ENCODE measurements at places on chromosomes 13 and 19.

DNA sequence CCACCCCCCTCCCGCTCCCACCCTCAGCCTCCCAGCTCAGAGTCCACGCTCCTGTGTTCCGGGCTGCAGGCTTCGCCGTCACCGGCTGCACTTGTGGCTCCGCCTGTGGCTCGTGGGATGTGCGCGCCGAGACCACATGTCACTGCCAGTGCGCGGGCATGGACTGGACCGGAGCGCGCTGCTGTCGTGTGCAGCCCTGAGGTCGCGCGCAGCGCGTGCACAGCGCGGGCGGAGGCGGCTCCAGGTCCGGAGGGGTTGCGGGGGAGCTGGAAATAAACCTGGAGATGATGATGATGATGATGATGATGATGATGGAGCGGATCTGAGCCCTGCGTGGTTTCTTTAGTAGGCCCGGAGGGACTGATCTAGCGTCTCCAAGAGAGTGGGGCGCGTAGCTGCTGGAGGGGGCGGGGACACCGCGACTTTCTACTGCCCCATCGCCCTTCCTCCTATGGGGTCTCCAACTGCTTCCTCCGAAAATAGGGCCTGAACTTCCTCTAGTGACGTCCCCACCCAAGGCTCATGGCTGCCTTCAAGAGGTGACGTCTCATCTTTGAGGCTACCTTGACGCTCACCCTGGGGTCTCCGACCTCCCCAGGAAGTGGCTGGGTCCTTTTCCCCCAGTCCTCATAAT lies 1.4 kb downstream of the RETN start:
- no peak for DNase-seq

GRCh38 chr19:14142262-14143190 lies 6.1 kb upstream of the ASF1B start:
- no peak for DNase-seq

DNA sequence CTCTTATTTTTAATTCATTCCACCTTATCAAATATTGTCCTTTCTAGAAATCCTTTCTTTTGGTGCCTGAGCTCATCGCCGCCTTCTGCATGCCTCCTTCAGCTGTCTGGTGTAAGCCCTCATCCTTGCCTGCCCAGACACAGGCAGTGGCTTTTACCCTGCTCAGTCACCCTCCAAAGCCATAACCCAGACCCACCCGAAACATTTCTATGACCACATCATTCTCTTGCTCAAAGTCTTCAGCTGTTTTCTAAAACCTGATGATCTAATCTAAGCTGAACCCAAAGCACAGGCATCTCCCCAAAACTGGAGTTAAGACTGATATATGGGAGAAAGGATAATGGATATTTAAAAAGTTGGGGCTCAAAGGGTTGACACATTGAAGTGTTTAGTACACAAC lies 753.7 kb upstream of the SGCG start:
- no peak for DNase-seq

- no peak for DNase-seq
Measured at GRCh38 chr13:66914155-66914554, 316.0 kb downstream of the PCDH9 start.

- DNase-seq, result no peak
Measured at GRCh38 chr19:34666200-34666957, 10.6 kb downstream of the SCGB2B2 start.

DNA sequence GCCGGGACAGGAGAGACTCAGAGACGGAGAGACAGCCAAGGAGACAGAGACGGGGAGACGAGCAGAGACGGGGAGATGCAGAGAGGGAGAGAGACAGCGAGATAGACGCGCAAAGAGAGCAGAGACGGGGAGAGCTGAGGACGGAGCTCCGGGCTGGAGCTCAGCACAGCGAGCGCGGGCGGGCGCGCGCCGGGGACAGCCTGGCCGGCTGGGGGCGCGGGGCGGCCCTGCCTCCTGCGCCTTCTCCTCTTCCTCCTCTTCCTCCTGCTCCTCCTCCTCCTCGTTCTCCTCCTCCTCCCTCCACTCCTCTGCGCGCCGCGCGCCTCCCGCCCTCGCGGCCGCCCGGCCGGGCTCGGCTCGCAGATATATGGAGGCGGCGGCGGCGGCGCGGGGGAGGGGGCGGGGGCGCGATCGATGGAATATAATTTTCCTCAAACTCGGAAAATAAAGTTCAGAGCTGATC lies at the start of gene ERFL:
Gene ERFL, minus strand, starts transcription at position 229 of the 463 bp plus-strand sequence. CDS start 15,530 bp downstream, outside the sequence.
- no peak for DNase-seq

GRCh38 chr13:74003374-74003773 lies 130.8 kb downstream of the KLF12 start:
- DNase-seq, result no peak

DNA sequence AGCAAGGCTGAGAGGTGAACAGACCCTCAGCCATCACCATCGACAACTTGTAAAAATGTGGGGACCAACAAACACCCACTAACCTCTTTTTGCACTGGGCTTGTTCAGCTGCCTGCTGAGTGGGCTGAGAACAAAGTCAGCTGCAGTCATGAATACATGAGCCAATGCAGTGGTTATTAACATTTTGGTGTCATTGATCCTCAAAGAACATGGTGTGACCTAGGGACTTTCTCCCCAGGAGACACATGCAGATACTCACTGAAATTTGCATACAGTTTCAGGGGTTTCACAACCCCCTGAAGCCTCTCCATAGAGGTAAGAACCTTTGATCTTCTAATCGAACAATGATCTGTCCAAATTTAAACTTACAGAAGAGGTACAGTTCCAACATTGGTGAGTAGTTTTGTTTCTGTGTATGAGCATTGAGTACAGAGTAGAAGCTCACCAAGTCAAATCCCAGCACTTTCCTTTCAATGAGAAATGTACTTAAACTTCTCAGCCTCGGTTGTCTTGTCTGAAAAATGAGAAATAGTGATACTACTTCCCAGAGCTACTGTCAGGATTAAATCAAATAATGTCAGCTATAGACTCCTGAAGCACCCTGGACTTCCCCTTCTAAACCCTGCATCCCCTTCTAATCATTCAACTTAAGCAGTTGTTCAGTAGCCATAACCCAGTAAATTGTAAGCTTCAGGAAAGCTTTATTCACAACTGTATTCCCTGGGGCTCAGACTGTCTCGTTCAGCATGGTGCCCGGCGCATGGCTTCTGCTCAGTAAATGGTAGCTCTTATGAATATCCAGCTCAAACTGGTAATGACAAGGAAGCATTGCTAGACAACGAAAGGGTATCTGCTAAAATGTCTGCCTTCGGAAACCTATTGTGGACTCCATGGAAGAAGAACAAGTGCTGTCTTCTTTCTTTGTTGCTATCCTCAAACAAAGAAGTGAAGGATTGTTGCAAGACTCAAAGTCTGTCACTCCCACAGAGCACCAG lies 148.7 kb downstream of the FOXO1 start:
- no peak for DNase-seq

- DNase-seq, result peak; percentile 27
Measured at GRCh38 chr19:14517840-14518505, at the start of gene DNAJB1. Gene DNAJB1 (minus strand): TSS chr19:14518397. CDS start chr19:14518349, 48 bp downstream.

DNA sequence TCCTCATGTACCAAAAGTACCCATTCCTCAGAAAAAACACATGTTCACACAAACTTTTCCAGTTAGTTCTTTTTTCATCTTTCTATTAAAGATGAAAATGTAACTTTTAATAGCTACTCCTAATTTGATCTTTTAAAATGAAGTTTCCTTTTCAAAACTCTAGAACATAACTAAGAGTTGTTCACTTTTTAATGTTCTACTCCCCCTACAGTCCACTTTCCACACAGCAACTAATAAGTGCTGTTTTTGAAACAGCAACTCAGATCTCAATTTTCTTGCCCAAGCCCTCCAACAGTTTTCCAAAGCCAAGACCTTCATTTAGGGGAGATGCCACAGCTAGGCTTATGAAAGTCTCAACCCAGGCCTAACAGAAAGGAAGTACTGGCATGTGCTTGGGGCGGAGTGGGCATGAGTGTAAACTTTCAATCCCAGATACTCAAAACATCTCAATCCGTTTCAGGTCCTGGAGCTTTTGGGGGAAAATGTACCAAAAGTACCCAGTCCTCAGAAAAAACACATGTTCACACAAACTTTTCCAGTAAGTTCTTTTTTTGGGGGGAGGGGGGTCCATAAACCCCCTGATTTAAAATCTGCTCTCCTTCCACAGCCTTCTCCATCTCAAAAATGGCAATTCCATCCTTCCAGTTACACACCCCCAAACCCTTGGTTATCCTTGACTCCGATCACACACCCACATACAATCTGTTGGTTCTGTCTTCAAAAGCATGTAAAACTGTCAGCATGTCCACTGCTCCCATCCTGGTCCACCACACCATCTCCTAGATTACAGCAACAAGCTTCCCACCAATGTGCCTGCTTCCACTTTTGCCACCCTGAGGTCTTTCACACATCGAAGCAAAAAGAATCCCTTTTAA lies 2.0 kb downstream of the FBL start:
- DNase-seq, result no peak

- DNase-seq, result no peak
Measured at GRCh38 chr19:51799774-51800472, 5.0 kb downstream of the FPR3 start.

- DNase-seq, result no peak
Measured at GRCh38 chr13:112686364-112686763, 3.5 kb upstream of the ATP11A start.

GRCh38 chr13:67520886-67521285 lies 290.8 kb upstream of the PCDH9 start:
- no peak for DNase-seq

- DNase-seq, result no peak
Measured at GRCh38 chr13:95150555-95150954, 150.7 kb downstream of the ABCC4 start.

DNA sequence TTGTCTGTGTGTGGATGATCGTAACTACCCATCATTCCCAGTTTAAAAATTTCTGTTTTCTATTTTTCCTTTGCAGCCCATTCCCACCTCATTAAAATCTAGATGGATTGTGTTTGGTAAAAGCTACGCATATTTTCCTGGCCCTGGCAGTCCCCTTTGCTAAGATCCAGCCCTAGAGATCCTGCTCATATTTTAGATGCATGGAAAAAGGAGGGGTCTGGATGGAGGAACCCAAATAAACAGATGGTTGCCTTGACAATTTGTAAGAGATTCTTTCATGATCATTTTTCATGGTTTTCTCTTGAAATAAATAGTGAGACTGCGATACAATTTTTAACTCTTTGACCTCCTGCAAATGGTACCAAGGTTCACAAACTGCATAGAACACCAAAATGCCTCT lies 174.4 kb downstream of the SLC7A1 start:
- no peak for DNase-seq

GRCh38 chr13:45704854-45705695 lies 3.0 kb downstream of the CBY2 start:
- DNase-seq, result no peak

DNA sequence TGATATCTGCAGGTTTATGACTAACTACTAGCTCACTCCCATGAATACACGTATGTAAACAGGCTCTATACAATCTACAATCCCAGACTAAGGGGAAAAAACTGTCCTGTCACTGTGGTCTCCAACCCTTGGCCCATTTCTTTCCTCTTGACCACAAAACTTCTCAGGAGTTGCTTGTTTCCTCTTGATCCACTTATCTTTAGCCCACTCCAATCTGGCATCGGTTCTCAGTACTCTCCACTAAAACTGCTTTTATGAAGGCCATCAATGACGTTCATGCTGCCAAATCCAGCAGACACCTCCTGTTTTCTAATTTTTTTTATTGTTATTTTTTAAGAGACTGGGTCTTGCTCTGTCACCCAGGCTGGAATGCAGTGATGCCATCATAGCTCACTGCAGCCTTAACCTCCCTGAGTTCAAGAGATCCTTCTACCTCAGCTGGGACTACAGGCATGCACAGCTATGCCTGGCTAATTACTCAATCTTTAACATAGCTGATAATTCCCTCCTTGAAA lies 31.9 kb upstream of the USPL1 start:
- no peak for DNase-seq

- peak; percentile 58 for DNase-seq
Measured at GRCh38 chr19:49301165-49301865, 23.7 kb downstream of the SLC6A16 start.

GRCh38 chr19:13866463-13867046 lies 10.4 kb upstream of the NANOS3 start:
- DNase-seq, result no peak

- DNase-seq, result no peak
Measured at GRCh38 chr13:20241593-20241992, 9.5 kb upstream of the GJB6 start.

GRCh38 chr13:85194482-85194881 lies 604.7 kb downstream of the SLITRK6 start:
- no peak for DNase-seq

GRCh38 chr19:4120559-4121272 lies 3.2 kb downstream of the MAP2K2 start:
- no peak for DNase-seq

- DNase-seq, result no peak
Measured at GRCh38 chr19:42074513-42075363, 1.2 kb upstream of the ZNF574 start.

DNA sequence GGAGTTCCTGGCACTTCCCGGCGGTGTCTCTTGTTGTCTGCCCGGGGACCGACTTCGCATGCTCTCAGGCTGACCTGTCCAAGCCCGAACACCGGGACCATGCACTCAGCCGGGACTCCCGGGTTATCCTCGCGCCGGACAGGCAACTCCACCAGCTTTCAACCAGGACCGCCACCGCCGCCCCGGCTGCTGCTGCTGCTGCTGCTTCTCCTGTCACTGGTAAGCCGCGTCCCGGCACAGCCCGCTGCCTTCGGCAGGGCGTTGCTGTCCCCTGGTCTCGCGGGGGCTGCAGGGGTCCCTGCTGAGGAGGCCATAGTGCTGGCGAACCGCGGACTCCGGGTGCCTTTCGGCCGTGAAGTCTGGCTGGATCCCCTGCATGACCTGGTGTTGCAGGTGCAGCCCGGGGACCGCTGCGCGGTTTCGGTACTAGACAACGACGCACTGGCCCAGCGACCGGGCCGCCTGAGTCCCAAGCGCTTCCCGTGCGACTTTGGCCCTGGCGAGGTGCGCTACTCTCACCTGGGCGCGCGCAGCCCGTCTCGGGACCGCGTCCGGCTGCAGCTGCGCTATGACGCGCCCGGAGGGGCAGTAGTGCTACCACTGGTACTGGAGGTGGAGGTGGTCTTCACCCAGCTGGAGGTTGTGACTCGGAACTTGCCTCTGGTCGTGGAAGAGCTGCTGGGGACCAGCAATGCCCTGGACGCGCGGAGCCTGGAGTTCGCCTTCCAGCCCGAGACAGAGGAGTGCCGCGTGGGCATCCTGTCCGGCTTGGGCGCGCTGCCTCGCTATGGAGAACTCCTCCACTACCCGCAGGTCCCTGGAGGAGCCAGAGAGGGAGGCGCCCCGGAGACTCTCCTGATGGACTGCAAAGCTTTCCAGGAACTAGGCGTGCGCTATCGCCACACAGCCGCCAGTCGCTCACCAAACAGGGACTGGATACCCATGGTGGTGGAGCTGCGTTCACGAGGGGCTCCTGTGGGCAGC lies 661 bp downstream of the FREM2 start:
- no peak for DNase-seq

GRCh38 chr13:72851678-72852014 lies 69.7 kb downstream of the PIBF1 start:
- DNase-seq, result no peak

DNA sequence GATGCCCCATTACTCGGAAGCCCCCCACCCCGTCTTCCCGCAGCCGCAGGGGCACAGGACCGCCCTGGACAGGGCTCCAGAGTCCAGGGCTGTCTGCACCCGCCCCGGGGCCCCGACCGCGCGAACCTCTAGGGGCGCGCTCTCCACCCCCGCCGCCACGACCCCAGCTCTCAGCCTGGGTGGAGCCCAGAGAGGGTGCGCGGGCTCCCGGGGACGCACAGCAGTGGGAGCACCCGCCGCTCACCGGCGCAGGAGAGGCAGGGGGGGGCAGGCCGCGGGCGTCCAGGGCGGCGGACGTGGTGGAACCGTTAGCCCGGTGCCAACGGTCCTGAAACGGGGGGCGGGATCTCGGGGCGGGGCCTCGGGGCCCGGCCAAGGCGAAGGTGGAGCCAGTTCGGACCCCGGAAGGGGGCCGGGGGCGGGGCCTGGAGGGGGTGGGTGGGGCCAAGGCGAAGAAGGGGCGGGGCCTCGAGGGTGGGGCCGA lies at the start of gene ATP8B3:
Gene ATP8B3, minus strand, starts transcription at position 335 of the 484 bp plus-strand sequence. CDS start 540 bp downstream, outside the sequence.
- DNase-seq, result no peak

Measured in stimulated activated CD8-positive, alpha-beta memory T cell treated with anti-CD3 and anti-CD28 coated beads, Interleukin-15, amount 100 ng/mL, for 4 hours (primary cell).